ENCODE measurements at places on chromosomes 11 and 22. TPM values are rescaled to one million over a fixed set of nuclear protein-coding genes. Genes with fewer than 3 reads are reported as not detected.
A peak's percentile ranks its signal among the peaks of the same experiment; 100 is the strongest.

ENTHD1 gene
- not detected for total RNA-seq

C11orf86 gene
- total RNA-seq, result 2.6 TPM

KCNC1 gene
- 1.8 TPM for total RNA-seq

- DNase-seq, result no peak
Measured at GRCh38 chr11:12013781-12014180, 5.4 kb upstream of the DKK3 start.

GRCh38 chr22:49205483-49205800 is 622.2 kb downstream of the BRD1 start:
- peak; percentile 55 for DNase-seq

DNA sequence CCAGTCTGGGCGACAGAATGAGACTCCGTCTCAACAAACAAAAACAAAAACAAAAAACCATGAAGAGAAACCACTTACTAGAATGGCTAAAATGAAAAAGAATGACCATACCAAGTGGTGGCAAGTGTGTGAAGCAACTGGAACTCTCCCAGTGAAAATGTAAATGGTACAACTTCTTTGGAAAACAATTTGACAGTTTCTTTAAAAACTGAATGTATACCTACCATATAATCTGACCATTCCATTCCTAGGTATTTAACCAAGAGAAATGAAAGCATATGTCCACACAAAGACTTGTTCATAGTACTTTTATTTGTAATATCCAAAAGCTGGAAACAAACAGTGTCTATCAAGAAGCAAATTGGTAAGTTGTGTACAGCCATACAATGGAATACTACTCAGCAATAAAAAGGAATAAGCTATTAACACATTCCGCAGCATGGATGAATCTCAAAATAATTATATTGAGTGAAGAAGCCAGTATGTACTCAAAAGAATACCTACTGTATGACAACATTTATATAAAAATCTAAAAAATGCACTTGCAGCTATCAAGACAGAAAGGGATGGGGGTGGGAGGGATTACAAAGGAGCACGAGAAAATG is 27.7 kb downstream of the DGCR2 start:
- DNase-seq, result no peak

DNA sequence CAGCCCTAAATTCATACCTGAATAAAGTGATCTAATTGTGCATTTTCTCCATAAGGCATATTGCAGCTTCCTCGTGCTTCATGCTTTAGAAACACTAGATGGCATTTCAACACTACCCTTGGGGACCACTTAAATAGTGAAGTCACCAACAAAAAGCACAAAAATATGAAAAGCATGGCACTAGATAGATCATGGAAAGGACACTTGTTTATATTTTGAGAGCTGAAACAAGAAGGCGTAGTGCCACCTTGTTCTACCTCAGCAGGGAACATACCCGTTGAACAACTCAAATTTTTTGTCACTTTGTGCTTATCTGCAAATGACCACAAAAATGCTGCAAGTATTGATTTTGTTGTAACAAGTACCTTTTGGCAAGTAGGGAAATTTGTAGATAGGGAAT is 8.6 kb downstream of the TBCEL start:
- DNase-seq, result no peak

DNA sequence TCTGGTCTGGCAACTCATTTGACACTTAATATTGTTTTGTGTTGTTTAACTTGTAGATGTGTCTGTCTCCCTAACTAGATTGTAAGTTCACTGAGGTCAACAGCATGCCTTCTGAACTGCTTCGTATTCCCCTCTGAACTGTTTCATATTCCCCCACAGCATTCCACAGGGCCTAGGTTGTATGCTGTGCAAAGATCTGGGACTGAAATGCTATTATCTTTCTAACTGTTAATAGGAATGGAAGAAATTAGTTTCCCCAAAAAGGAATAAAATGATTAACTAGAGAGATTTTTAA is 38.2 kb downstream of the ZNRF3 start:
- DNase-seq, result no peak

- no peak for DNase-seq
Measured at GRCh38 chr11:73275381-73275750, 3.2 kb downstream of the P2RY6 start.

DNA sequence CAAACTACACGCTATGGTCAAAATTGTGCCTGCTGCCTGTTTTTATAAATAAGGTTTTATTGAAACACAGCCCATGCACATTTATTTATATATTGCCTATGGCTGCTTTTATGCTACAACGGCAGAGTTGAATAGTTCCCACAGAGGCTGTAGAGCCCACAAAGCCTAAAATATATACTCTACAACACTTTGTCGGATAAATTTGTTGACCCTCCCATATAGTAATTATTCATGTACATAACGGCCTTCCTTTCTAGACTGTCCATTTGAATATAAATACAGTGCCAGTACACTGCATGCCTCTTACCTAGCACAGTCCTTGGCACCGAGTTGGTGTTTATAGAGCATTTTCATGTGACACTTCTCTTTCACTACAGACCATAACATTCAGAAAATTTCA is 314.0 kb downstream of the LRRC4C start:
- no peak for DNase-seq

DNA sequence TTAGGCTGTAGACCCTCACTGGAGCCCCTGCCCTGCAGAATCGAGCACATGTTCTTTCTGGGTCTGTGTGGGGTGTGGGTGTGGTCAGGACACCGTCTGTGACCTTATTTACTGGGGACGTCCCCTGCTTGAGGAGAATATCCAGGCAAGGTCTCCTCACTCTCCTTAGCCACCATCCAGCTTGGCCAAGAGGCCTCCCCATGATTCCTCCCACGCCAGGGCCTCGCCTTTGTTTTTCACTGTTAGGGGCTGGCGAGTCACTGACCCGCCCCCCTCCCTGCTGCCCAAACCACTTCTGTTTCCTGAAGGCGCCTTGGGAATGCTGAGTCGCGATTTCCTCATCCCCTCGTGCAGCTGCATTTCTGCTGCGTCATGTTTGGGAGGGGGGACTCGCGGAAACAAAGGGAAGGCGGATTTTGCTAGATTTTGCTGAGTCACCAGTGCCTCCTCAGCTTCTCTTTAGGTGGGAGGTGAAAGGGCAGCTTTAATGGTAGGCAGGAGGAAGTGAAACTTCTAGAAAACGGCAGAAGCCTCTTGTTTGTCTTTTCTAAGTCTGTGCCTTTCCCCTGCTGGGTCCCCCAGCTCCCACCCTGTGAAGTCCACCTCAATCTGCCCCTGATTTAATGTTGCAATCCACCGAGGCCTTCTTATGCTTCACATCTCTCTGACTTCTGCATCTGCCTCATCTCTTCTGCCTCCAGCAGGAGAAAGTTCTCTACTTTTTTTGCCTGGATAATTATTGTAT is 4.0 kb upstream of the HMOX1 start:
- DNase-seq, result peak; percentile 85

OR51A4 gene
- not detected for total RNA-seq

GRCh38 chr22:35409783-35410662 is 10.1 kb downstream of the MCM5 start:
- DNase-seq, result no peak

DNA sequence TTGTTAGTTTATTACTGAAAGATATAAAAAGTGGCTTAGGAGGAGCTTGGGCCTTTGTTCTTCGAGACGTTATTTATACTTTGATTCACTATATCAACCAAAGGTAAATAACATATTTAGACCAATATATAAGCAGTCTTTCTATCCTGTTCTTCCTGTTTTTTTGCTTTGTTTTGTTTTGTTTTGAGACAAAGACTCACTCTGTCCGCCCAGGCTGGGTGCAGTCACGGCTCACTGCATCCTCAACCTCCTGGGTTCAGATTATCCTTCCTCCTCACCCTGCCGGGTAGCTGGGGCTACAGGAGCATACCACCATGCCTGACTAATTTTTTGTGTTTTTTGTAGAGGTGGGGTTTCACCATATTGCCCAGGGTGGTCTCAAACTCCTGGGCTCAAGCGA is 66.8 kb downstream of the ATM start:
- no peak for DNase-seq

OMP gene
- 0.86 TPM for total RNA-seq

DNA sequence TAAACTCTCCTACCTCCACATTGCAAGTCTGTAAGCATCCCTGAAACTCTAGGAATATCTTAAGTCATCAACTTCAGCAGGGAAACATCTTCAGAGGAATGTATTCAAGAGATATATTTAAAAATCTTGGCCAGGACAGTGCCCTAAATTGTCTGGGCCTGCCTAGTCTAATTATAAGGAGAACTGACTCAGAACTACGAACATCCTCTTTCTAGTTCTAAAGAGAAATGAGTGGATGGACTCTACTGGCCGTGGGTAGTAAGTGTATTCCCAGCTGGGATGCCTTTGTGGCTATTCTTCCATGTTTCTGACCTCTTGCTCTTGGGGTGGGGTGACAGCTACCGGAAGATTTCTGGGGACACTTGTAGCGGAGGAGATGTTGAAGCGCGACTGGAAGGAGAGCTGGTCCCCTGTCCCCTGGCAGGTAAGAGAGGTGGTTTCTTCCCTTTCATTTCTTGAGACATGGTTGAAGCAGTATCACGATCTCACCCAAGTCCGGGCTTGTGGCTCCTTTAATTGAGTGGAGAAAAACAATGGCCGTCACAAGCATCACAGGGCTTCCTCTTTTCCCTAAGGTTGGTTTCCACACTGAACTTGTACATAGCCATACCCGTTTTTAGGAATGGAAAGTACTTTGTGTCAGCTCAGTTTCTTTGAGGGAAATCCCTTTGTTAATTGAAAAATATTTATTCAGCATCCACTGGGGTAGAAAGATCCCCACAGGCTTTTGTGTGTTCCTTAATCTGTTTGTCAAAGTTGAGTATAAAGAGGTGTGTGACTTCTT is 97.7 kb upstream of the SORL1-AS1 start:
- DNase-seq, result no peak

TPBGL gene
- total RNA-seq, result 0.31 TPM

DNA sequence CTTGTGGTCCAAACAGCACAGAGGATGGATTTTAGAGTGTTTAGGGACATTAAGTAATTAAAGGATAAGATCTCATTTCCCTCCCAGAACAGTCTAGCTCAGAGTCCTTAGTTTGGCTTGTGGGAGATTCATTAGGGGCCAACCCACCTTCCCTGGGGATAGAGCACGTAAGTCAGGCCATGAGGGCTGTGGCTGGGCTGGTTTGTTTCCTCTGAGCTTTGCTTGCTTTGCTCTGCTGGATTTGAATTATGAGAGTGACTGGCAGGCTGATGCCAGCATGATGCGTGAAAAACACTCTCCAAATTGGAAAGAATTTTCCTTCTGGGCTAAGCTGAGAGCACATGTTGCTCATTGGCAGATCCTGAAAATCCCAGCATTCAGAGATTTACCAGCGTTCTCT is 84.7 kb upstream of the HEPHL1 start:
- DNase-seq, result no peak

- no peak for DNase-seq
Measured at GRCh38 chr11:14018441-14018840, 55.9 kb downstream of the SPON1 start.

CRYBB3 gene
- not detected for total RNA-seq

- DNase-seq, result no peak
Measured at GRCh38 chr11:86570020-86570419, 102.4 kb downstream of the ME3 start.

SOX10 gene
- total RNA-seq, result 0.29 TPM

- no peak for DNase-seq
Measured at GRCh38 chr11:97398246-97398645, 1008.4 kb downstream of the JRKL start.

DNA sequence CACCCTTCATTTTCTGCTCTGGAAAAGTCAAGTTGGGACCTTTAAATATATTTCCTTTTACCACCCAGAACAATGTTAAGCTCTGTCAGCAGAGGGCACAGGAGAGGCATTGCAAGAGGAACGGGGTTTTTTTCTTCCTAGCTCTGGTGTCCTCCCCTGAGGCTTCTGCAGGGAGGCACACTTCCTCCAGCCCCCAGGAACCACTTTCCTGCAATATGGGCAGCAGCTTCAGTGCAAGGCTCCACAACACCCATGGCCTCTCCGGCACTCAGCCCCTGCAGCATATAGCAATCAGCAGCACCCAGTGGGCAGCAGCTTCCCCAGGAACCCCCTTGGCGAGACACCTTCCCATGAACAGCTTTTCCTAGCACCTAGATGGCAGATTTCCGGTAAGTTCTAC is 101.4 kb downstream of the SYT9 start:
- DNase-seq, result no peak

DNA sequence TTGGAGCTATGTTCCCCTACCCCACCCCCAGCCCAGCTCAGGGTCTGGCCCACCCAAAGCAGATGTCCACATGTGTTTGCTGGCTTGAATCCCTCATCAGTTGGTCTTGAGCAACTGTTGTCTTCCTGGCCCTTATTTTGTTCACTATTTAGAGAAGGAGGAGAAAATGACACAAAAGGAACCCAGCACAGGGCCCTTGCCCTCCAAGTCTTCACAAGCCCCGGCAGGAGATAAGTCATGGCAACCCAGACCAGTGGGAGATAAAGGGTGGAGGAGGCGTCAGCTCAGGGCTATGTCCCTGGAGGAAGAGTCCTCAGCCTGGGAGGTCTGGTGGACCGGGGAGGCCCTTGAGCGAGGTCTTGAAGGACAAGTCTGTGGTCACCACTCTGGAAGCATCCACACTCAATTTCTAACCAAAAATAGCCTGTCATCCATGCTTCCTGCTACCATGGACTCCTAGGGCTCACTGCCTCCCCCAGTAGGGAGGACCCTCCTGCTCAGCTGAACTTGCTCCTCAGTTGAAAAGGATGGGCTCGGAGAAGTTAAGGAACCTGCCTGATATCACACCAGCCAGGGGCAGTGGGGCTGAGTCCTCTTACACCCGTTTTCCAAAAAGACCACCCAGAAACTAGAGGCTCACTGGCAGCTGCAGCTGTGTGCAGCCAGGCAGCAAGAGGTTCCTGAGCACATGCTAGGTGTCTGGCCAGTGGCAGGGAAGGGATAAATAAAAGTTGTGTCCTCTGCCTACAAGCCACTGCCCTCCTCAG is 1.8 kb upstream of the RAB3IL1 start:
- DNase-seq, result peak; percentile 56

- DNase-seq, result peak; percentile 22
Measured at GRCh38 chr11:130215531-130216220, 56.1 kb downstream of the ST14 start.

- peak; percentile 48 for DNase-seq
Measured at GRCh38 chr22:47301820-47302475, 539.5 kb downstream of the TBC1D22A start.

- no peak for DNase-seq
Measured at GRCh38 chr22:32685512-32685911, 116.0 kb upstream of the TIMP3 start.

MRE11 gene
- total RNA-seq, result 22.6 TPM

DNA sequence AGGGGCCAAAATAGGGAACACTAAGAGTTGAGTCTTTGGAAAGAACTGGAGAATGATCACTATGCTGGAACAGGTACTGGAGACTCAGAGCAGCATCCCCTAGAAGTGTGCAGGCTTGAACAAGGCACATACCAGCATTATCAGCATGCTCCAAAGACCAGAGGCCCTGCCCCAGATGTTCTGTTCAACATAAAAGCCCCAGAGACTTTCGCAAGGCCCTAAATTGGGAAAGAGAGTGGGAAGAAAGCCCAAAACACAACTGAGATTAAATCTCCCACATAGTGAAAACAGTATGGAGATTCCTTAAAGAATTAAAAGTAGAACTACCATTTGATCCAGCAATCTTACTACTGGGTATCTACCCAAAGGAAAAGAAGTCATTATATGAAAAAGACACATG is 9.4 kb downstream of the CNGA4 start:
- no peak for DNase-seq

Data from type B pancreatic cell (in vitro differentiated cells).